ENCODE measurements at places on chromosomes 3 and 15.

DNA sequence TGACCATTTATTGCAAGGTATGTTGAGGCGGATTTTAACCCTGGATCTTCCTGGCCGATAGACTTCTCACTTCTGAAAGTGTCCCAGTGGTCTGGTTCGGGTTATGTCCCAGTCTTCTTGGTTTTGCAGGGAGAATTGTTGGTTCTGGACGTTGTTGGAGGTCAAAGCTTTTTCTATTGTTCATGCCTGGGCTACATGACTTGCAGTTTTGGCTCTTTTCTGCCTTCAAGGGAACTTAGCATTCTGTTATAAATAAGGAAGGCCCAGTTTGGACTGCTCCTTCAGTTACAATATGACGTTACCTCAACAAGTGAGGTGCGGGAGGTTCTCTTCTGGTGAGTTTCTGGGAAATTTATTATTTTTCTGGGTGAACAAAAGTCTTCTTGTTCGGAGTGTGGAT is 614.3 kb downstream of the DIPK2A start:
- DNase-seq = no peak

DNA sequence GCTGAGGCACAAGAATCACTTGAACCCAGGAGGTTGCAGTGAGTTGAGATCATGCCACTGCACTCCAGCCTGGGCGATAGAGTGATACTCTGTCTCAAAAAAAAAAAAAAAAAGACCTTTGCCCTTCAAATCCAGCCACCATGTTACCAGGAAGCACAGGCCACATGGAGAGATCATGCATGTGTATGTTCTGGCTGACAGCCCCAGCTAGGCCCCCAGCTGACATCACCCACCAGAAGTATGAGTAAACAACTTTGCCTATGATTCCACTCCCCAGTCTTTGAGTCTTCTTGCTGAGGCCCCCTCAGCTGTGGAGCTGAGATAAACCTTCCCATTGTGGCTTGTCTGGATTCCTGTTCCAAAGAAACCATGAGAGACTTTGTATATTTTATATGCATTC is 3.3 kb upstream of the ARIH2 start:
- DNase-seq = no peak

DNA sequence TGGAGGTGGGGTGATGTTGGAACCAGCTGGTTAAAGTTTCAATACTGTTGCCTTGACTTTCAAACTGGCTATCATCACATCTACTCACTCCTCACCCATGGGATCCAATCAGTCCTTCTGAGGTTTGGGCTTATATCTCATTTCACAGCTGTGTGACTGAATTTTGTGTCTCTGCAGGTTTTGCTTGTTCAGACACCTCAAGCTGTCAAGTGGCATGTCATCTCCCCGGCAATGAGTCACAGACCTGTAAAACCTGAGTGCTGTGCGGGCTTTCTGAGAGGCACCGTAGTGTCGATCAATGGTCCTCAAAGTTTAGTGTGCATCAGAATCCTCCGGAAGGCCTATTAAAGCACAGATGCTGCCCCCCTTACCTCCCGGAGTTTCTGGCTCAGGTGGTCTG is 86.4 kb upstream of the RORA start:
- DNase-seq = no peak

- DNase-seq = no peak
These were observed 216.5 kb downstream of the BBX start for GRCh38 chr3:107739227-107739626.

GRCh38 chr15:31447931-31448634 is 121.4 kb downstream of the KLF13 start:
- DNase-seq = no peak
